ENCODE measurements at places on chromosomes 2 and 18.
A peak's percentile ranks its signal among the peaks of the same experiment; 100 is the strongest.

GRCh38 chr2:152492131-152492530 is 157.2 kb downstream of the FMNL2 start:
- no peak for DNase-seq

DNA sequence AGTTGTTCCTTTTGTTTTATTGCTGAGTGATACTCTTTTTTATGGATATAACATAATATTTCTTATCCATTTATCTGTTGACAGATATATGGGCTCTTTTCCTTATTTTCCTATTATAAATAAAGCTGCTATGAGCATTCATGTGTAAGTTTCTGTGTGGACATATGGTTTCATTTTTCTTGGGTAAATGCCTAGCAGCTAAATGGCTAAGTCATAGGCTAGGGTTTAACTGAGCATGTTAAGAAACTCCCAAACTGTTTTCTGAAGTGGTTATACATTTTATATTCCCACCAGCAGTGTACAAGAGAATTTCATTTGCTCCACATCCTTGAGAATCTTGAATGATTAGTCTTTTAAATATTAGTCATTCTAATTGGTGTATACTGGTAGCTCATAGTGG is 786.6 kb upstream of the CDH2 start:
- DNase-seq = no peak

DNA sequence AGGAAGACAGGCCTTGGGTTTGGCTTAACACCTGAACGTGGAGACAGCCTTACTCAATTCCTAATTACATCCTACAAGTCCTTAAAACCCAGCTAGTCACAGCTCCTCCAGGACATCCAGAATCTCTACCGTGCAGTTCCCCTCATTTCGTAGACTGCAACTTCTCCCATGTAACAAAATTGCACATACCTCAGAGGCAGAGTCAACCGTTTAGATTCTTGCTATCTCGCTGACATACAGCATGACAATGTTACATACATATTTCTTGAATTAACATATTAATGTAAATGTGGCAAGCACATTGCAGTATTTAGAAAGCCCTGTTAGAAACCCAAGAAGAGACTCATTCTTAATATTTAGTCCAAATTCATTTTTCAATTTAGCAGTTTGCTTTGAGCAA is 358.7 kb downstream of the SETBP1 start:
- no peak for DNase-seq

DNA sequence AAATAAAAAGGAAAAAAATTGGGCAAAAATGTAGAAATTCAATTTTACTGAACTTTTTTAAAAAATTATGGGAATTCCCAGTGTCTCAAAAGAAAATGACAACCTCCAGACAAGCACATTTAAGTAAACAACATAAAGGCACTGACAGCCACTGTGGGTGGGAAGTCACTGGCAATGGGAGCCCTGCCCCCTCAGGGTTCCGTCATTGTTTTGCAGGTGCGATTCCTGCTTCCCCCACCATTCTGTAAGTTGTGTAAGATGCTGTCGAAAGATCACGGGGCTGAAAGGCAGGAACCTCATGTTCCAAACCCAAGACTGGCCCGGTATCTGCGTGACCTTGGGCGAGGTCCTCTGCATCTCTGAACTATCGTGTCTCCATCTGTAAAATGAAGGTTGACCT is 15.8 kb upstream of the ASPRV1 start:
- DNase-seq = no peak

DNA sequence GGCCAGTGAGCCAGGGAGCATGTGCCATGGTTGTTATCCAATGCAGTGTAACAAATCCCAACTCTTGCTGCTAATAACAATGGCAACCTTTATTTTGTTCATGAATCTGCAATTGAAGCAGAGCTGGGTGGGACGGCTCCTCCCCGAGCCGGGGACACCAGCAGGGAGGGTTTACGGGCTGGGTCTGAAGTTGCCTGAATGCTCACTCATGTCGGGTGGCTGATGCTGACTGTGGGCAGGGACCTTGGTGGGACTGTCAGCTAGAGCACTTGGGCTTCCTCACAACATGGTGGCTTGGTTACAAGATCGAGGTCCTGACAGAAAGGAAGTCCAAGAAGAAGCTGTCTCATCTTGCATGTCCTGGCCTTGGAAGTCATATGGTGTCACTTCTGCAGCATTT is 264.5 kb downstream of the NDUFA10 start:
- no peak for DNase-seq

DNA sequence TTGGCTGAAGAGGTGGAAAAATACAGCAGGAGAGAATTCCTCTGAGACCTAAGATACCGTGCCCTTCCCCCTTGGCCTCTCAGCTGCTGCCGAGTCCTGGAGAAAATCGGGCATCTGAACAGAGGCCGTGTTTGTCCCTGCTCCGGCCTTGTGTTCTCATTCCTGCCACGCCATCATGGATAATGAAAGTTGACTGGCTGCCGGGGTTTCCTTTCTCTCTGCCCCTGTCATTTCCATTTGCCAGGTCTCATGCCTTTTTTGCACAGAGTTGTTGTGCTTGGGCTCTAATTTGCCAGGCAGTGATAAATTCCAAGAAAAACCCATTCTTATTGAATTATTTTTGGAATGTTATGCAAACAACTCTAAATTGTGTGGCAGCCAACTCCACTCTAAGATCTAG is 496.9 kb upstream of the TNP1 start:
- no peak for DNase-seq

DNA sequence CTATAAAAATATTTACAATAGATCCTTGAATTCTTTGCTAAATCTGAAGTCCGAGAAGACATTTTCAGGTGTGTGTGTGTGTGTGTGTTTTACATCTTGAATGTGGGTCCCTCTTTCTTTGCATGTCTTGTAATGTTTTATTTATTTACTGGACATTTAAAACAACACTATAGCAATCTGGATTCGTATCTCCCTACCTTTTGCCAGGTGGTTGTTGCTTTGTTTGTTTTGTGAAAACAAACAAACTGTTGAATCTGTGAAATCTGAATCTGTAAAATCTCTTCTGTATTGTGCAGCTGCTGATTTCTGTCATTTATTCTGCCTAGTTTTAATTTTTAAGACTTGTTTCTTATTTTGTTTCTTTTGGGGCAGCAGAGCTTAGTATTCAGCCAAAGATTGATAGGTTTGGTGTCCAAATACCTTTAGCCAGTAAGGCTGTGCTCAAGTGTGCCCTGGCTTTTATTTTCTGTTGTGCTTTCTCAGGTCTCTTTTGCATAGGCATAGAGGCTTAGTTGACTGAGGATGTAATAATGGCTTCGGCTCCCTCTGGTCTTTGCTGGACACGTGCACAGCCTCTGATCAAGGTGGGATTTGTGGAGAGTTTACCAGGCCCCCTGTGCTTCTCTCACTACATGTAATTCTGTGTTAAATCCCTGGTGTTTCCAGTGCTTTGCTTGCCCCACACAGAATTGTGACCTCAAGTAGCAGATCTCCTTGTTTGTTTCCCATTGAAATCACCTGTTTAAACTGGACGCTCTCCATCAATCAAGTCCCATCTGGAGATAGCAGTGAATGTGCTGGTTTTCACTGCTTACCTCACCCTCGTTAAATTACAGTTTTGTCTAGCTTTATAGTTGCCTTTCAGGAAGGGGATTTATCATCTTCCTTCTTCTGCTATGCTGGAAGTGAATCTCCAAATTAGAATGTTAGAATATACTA is 71.1 kb downstream of the BIRC6 start:
- no peak for DNase-seq

GRCh38 chr2:217075268-217076057 is 215.6 kb upstream of the TNP1 start:
- DNase-seq = no peak

DNA sequence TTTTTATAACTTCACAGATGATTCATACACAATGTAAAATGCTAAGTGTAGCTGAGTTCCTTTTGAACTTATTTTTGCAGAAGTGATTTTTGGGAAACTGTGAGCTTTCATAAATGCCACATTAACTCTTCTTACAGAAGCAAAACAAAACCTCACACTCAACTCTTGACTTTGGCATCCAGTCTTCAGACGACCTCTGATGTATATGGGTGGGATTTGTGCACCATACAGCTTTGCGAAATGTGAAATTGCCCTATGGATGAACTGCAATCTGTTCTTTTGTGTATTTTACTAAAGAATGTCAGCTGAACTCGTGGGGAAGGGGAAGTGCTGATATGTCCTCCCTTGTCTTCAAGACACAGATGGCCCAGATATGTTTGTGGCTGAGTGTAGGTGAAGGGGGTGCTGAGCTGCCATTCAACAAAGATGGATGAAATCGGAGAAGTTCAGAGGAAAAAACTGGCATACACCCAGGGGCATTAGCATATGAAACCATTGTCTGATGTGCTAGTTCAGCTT is 218.3 kb downstream of the PTGR3 start:
- DNase-seq = no peak

- DNase-seq = no peak
These were observed 27.3 kb downstream of the LPIN2 start for GRCh38 chr18:2985628-2986027.

- DNase-seq = no peak
These were observed 107.8 kb downstream of the ZNF521 start for GRCh38 chr18:25244170-25244569.

GRCh38 chr2:3585261-3586109 is 9.4 kb upstream of the COLEC11 start:
- DNase-seq = peak; percentile 89

GRCh38 chr2:54523324-54523959 is 67.3 kb downstream of the SPTBN1 start:
- DNase-seq = no peak

- DNase-seq = no peak
These were observed 43.1 kb upstream of the SELENOI start for GRCh38 chr2:26302846-26303245.

DNA sequence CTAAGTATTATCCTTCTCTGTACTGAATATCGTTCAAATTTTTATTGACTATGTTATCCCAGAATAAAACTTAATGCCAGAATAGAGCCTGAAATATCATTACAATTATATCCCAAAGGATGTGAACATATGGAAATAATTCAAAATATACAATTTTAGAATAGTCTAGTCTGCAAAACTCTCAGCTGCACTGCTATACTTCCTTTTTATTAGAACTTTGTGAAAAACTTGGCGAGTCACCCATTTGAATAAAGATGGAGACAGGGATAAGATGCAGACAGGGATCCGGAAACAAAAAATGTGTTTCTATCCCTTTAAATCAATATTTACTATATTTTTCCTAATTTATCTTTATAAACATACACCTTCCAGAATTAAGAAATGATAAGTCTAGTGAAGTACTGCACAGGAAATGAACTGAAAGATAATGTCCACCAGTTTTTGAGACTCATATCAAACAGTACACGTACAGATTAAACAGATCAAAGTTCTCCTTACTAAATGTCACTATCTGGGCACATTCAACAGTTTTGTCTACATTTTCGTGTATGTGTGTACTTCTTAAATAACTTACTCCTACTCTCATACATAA is 107.8 kb downstream of the MEP1B start:
- no peak for DNase-seq

DNA sequence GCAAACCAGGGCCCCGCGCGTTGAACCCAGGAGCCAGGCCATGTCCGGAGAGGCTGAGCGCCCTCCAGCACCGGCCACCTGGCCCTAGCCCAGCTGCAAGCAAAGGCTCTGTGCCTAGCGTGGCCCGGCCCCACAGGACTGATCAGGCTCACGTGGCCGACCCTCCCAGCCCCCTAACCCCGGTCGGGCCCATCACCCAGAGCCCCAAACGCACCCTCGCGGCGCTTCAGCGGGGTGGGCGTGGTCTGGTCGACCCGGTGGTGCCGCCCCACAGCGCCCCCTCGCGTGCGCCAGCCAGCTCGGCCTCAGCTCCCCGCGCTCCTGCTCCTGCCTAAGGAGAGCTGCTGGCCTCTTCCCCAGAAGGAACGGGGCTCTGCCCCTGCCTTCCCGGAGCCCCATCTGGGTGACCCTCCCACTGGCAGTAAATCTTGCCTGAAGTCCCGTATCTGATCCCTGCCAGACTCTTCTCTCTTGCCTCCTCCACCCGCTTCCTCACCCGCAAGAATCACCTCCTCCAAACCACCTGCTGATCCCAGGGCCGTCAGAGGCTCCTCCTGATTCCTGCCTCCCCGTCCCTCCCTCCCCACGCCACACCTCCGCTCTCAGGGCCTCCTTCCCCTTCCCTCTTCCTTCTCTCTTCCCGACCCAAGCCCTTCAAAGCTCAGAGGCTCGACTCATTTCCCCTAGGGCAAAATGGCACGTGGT is 12.3 kb upstream of the TEX51 start:
- DNase-seq = no peak

- DNase-seq = no peak
These were observed 22.3 kb downstream of the M1AP start for GRCh38 chr2:74625658-74626425.

GRCh38 chr2:30510409-30510808 is 63.4 kb downstream of the LCLAT1 start:
- no peak for DNase-seq

DNA sequence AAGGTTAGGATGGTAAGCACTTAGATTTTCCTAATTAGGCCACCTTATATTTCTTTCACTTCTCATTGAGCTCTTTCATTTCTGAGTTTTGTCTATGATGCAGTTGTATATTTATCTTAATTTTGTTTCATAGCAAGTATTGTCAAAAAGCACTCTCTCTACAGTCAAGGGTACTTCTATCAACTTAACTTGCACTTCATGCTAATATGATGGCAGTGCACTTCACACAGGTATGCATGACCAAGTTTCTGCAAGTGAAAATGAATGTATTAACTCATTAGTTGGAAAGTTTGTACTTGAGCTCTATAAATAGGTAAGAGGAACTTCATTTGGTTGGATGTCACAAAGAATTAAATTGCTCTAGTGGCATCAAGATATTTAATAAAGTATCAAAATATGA is 51.5 kb upstream of the CDH19 start:
- no peak for DNase-seq

DNA sequence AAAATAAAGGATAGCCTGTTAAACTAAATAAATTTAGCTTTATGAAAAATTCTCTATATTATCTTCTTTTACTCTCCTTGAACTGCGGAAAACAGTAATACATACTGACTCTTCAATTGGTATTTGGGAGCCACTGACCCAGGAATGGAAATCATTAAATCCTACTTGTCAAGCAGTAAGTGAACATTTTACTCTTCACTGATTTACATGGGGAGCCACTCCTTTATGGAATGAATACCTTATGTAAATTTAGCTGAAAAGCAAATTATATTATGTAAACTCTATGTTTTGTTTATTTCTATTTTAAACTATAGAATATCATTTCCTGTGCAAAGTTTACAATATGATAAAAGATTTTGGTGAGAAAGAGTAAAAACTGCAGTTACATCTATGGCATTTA is 85.2 kb downstream of the STRADB start:
- DNase-seq = no peak

- no peak for DNase-seq
These were observed 82.1 kb downstream of the BIN1 start for GRCh38 chr2:127024769-127025358.

DNA sequence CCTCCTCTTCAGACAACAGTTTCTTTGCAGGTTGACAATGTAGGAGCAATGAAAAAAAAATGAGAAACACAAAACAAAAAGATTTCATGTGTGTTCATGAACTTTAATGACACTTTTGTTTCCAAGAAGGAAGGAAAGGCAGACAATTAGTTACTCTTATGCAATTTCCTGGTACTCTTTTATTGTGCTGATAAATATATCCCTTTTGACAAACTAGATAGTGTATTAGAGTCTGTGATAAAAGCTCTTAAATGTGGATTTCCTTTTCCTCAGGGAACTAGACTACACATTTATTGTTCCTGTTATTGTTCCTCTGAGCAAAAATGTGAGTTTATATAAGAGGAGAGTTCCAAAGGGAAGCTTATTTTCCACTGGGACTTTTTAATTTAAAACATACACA is 188.7 kb upstream of the NRXN1 start:
- no peak for DNase-seq

- DNase-seq = no peak
These were observed 343.5 kb upstream of the NT5C1B start for GRCh38 chr2:18932853-18933252.
